ENCODE measurements at places on chromosomes 1 and 21.

DNA sequence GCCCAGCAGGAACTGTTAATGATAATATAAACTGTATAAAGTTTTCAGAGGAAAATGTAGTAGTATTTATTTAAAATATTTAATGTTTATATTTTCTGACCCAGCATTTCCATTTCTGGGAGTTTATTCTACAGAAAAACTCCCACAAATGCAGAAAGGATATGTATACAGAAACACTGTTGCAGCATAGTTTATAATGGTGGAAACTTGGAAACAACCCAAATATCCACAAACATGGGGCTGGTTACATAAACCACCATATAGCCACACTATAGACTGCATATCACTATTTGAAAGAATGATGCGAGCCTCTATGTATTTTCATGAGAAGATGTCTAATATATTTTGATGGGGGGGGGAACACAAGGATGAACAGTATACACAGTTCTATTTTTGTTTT is 31.5 kb upstream of the KCNN3 start:
- no peak for DNase-seq

GRCh38 chr1:204368996-204369726 is 9.4 kb upstream of the PLEKHA6 start:
- DNase-seq = no peak

DNA sequence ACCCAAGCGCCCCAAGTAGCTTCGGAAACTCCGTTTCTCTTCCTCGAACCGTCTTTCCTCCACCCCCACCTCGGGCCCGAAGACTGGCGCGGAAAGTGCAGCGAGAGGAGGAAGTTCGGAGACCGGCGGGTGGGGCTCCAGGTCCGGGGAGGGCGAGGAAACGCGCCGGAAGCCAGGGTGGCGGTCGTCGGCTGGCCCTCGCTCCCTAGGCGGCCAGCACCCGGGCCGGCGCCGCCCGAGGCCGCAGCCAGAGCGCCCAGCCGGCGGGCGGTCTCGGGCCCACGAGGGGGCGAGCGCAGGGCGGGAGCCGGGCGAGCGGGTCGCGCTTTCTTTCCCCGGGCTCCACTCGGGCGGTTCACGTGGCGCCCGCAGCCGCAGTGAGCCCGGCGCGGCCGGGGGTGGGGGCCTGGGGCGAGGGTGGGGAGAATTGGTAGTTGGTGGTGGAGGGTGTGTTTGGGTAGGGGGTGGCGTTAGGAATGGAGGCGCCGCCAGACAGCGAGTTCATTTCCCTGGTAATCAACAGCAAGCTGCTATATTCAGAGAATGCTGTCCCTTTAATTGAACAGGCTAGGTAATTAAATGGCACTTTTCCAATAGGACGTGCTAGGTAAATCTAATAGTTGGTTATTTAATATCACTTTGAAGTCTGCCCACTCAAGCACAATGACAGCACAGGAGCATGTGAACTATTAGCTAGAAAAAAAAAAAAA is 6.7 kb downstream of the LMO4 start:
- DNase-seq = no peak

DNA sequence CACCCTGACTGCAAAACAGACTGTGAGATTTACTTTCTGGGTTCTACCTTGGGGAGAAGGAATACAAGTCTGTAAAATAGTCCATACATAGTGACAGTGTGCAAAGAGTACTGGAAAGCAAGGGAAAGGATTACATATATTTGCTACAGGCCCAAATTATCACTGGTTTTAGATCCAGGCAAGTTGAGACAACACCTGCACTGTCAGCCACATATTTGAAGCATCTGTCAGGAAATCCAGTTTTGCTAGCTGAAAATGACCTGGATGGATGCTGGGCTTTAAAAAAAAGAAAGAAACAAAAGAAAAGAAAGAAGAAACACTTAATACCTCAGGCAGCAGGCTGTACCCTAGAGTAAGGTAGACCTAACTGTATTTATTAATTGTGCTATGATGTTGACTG is 23.9 kb upstream of the SPRR2G start:
- no peak for DNase-seq

DNA sequence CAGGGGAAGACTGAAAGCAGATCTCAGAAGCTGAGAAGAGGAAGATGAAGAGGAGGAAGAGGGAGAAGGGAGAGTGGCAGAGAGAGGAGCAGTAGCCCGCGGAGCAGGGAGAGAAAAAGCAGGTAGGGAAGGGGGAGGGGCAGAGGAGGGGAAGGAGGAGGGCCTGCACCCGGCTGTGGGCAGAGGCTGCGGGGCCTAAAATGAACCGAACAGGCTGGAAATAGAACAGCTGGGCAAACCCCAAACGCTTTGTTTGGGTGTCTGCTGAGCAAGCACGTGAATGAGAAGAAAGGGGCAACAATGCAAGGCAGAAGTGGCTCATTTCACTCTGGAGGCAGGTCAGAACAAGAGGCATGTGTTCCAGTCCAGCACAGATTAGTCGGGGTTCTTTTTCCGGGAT is 33.5 kb downstream of the KCNC4 start:
- no peak for DNase-seq

DNA sequence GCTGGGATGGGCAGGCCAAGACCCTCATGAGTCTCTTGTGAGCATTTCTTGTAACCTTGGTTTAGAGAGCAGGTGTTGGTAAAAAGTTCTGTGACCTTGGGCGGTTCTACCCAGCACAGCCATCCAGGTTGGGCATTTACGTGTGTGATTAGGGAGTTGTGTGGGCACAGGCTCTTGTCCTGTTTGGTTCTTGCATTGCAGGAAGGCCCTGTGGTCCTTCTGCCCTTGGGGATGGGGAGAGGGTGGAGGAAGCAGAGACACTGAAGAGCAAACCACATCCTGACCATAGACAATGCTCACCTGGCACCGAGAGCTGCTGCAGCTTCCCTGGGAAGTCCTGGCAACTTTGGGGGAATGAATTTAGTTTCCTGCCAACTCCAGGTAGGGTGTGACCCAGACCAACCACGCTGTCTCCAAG is 25.6 kb downstream of the RNF187 start:
- no peak for DNase-seq

GRCh38 chr21:46618738-46619379 is 14.0 kb upstream of the S100B start:
- DNase-seq = no peak

DNA sequence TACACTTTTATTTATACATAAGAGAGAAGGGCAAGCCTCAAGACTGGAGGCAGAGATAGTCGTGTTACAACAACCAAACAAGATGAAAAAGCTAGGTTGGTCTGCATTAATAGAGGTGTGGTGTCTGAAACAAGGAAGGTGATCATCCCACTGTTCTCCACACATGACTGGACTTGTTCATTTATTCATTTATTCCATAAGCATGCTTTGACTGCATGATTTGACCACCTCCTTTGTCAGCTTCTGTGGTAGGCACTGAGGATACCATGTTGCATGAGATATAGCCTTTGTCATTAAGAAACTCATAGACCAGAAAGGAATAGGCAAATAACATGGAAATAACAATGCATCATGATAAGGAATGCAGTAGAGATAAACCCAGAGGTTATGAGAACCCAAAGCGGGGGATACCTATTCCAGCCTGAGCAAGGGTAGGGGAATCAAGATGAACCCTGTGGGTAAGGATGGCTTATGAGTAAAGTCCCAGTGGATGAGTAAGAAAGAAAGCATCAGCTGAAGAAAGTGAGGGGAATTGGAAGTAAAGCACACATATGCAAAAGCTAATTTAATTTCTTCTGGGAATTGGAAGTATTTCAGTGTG is 173.7 kb upstream of the FGGY start:
- DNase-seq = no peak

GRCh38 chr21:42300956-42301355 is 14.3 kb downstream of the TFF3 start:
- DNase-seq = no peak

DNA sequence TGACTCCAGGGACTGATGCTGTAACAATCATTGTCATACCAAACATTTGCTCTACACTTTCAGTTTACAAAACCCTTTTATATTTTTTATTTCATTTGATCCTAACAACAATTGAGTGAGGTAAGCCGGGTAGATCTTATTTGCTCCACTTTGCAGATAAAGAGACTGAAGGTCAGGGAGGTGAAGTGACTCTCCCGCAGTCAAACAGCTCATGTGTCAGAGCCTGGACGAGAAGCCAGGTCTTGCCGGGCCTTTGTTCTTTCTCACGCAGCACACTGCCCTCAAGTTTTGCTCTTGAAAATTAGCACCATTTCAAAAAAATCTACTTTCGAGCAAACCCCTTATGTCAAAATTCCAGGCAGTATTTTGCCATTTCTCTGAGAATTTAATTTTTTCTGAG is 65.2 kb downstream of the CD247 start:
- no peak for DNase-seq

DNA sequence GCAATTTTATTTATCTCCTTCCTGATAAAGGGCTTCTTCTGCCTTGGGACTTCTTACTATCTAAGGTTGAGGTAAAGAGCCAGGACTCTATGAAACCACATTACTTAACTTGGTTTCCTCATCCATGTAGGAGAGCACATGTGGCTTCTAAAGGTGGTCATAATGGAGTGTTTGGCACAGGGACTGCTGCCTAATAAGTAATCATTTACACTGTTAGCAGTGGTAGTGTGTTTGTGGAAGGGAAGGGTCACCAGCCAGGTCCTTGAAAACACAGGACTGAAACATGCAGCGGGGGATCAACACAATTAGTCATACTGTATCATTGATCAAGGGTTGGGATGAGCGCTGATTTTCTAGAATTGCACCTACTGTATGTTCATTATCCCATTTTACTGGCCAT is 59.6 kb downstream of the UCK2 start:
- DNase-seq = no peak

DNA sequence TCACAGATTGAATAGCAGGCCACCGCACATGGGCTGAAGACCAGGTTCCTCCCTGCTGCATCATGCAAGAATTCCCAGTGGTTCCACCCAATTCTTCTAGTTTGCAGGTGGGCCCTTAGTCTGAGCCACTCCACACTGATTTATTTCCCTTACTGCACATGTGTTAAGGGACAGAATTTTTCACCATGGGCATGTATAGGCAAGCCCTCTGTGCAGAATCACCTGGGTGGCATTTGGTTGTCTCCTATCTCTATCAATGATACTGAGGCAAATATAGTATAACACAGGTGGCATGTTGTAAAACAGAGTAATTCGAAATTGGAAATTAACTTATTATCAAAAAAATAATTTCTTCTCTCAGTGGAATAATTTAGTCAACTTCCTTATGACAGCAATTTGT is 1892.4 kb downstream of the NCAM2 start:
- no peak for DNase-seq

GRCh38 chr1:30342535-30343141 is 380.7 kb downstream of the MATN1 start:
- no peak for DNase-seq

DNA sequence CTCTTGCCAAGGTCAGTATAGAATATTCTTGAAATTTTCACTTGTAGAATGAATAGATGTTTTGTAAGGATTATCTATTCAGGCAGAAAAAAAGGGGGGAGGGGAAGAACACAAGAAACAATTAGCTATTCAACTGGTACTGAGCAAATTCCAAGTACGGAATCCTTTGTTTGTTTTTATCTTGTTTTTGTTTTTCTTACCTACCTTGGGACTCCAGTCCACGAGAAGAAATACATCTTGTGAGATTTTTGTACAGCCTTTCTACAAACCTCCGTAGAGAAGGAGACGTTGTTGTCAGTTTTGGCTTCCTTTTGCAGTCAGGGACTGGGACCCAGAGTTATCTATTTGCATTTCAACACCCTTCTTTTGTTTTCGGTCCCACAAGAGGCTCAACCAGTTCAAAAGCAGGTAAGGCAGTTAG is 36.0 kb downstream of the ZNF281 start:
- DNase-seq = no peak

GRCh38 chr1:46539972-46540371 is 11.5 kb downstream of the KNCN start:
- peak; percentile 13 for DNase-seq

- no peak for DNase-seq
These were observed 50.2 kb upstream of the TIAM1 start for GRCh38 chr21:31394309-31394708.

- no peak for DNase-seq
These were observed 140.9 kb upstream of the HMCN1 start for GRCh38 chr1:185593271-185593670.

- DNase-seq = no peak
These were observed 51.4 kb downstream of the PDE9A start for GRCh38 chr21:42704861-42705260.

DNA sequence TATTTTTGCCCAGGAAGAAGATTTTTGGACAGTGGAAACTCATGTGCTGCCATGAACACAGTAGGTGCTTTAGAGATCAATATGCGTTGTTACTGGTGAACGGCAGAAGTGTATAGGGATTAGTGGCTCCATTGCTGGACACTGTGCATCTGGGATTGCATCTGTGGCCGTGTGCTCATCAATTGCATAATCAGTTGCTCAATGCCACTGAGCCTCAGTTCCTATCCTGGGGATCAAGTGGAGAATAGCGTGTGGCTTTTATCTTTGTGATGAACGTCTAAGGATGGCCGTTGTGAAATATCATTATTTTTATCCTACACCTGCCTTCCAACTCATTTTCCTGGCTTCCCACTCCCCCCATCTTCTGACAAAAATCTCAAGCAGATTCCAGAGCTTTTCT is 5.4 kb downstream of the TNN start:
- no peak for DNase-seq

DNA sequence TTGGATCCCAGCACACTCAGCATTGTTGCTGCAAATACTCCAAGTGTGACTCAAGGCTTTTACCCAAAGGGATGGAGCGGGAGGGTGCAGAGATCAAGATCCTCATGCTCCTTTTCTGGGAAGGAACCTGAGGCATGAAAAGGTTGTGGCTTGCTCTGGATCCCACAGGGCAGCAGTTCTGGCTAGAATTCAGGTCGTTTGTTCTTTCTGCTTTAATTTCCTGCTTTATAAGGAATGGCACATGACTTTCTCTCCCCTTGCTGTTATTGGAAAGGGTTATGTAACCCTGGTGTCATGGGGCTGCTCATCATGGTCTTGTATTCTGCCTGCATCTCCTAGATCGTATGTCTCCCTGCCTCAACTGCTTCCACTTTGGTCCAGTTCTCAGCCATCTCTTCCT is 101.6 kb downstream of the NOS1AP start:
- DNase-seq = no peak

- DNase-seq = no peak
These were observed 516.3 kb upstream of the BEND5 start for GRCh38 chr1:49293016-49293415.

DNA sequence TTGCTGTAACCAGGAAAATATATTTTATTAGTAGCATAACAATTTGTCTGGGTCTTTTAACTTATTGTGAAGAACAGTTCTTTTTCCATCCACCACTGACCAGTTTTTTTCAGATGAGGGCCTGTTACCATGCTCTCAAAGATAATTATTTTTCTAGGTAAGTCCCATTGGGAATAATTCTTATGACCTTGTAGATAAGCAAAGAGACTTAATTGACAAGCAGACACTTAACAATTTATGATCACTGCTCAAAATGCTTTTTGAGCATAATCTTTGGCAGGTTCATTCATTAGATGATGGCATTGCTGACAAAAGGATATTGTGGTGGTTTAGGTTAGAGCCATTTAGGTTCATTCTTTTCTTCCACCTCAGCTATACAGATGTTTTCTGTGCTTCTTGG is 6.6 kb downstream of the SNX27 start:
- no peak for DNase-seq
